ENCODE measurements at places on chromosomes 4 and X. TPM values are rescaled to one million over a fixed set of nuclear protein-coding genes. Genes with fewer than 3 reads are reported as not detected.

The DMRTC1B gene
- total RNA-seq: not detected

The ADH1B gene
- total RNA-seq: 12.5 TPM

The LRP2BP gene
- 7.6 TPM for total RNA-seq

The CT47B1 gene
- not detected for total RNA-seq

The FABP2 gene
- total RNA-seq: not detected

The HERC6 gene
- total RNA-seq: 18.1 TPM
